ENCODE measurements at places on chromosomes 3 and 15.

DNA sequence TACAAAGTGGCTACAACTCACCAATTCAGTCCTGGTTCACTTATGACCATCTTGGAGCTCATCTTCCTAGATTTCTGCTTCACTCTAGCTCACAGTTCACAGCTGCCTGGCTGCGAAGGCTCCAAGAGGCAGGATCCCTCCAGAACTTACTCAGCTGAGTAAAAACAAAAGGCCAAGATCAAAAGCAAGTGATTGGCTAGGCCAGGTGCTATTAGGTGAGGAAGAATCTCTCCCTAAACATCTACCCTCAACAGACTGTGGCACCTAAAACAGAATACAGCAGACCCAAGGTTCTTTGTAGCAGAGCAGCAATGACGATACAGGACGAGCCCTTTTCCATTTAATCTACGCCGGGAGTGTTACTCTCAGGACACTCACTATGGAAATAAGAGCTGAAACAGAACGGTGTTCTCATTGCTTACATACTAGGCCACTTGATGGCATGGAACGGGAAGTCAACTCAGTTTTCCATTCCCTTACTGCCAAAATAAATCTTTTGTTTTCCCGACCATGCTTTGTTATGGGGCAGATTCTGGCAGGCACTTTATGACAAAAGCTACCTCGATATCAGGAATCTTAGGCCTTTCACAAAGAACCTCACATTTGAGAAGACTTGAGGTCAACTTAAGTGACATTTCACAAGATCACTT lies 901 bp downstream of the ICE2 start:
- no peak for DNase-seq

DNA sequence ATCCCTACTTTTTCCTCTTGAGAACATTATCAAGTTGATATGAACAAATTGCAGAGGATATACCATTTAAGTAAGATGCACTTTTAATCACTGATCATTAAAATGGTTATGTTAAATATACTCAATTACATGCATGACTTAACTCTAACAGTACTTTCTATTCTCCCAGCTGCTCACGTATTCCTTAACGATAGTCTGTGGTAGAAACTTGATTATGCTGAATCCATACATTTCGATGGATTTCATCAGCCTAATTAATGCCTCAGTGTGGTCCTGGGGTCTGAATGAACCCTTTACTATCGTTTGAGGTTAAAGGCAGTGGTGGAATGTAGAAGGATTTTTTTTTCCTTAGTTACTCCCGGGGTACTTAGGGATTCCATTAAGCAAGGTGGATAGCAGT lies 18.6 kb downstream of the SOX2 start:
- DNase-seq, result peak; percentile 43

- DNase-seq, result no peak
Measured at GRCh38 chr15:38860253-38860652, 295.6 kb upstream of the RASGRP1 start.

DNA sequence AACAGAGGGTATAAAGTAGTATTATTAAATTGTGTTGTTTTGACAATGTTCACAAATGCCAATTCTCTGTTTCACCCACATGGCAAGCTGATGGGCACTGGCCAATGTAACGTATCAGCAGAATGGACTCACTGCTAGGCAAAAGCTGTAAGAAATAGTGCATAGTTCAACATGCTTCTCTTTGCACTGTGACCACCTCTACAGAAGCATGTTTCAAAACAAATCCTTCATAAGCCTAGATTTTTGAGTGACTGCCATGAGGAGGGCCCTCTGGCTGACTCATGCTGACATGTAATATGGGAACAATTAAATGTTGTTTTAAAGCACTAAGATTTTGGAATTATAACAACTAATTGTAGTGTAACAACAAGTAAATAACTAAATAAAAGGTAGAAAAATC lies 3.2 kb downstream of the GBE1 start:
- no peak for DNase-seq

DNA sequence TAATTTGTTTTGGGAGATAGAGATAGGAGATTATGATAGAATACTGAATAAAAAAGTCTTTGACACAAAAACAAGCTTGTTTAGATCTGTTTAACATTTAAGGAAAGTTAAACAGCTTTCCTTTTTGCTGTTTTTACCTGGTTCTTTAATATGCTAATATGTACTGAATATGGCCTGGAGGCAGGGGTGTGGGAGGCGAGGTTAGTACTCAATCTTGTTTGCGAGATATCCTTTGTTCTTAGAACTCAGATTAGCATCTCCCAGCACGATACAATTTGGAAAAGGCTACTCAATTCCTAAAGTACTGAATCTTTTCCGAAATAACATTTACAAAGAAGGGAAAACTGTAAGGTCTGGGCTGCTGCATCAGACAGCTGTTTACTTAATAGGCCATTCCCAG lies 40.8 kb upstream of the ST3GAL6 start:
- no peak for DNase-seq

GRCh38 chr3:27657871-27658270 lies 64.3 kb downstream of the EOMES start:
- no peak for DNase-seq

DNA sequence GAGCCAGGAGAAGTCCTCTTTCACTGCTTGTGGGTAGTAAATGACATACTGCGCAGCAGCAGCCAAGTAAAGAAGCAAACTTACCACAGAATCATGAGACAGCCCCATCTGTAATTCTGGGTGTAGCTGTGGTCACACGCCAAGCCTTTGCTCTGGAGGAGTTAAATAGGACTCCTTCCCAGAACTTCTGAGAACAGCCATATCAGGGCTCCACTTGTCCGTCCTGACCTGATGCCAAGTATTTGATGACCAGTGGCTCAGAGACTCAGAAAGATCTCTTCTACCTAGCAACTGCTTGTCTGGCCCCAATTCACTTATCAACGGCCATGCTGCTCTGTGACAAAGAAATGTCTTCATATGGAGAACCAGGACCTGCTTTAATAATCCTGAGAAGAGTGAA lies 20.6 kb upstream of the GOLIM4 start:
- no peak for DNase-seq

DNA sequence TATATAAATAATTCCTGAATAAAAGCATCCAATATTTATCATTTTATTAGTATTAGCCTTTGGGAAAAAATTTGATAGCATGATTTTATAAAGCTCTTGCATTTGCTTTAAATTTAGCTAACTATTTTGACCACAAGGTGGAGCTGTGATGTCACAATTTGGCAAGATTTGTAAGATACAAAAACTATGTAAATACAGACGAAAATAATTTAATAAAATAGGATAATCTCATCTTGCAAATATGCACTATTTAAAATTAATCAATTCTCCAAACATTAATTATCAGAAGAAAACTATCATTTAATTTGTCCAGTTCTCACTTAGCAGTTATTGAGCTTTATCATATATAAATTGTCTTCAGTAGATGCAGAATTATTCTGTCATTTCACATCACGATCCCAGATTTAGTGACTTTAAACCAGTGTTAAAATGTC lies 95.4 kb downstream of the PLOD2 start:
- no peak for DNase-seq

GRCh38 chr3:30281526-30281925 lies 324.9 kb upstream of the TGFBR2 start:
- DNase-seq, result no peak

GRCh38 chr15:61605343-61605742 lies 376.2 kb upstream of the RORA start:
- DNase-seq, result no peak

DNA sequence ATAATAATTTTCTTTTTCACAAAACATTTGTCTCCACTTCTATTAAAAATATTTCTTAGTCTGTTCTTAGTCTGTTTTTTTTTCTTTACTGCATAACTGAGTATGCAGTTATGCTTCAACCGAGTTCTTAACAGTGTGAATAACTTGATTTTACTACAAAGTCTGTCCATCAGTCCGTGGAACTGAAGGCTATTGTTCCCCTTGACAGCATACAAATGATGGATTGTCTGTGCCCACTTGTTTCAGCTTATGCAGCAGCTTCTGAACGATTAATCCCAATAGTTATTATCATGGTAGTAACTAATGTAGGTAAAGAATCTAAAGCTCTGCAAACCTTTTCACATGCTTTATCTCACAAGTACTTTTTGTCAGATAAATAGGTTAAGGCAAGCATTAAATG lies 150.7 kb downstream of the SSR3 start:
- no peak for DNase-seq

GRCh38 chr15:45179221-45179985 lies 8.4 kb downstream of the SHF start:
- no peak for DNase-seq

DNA sequence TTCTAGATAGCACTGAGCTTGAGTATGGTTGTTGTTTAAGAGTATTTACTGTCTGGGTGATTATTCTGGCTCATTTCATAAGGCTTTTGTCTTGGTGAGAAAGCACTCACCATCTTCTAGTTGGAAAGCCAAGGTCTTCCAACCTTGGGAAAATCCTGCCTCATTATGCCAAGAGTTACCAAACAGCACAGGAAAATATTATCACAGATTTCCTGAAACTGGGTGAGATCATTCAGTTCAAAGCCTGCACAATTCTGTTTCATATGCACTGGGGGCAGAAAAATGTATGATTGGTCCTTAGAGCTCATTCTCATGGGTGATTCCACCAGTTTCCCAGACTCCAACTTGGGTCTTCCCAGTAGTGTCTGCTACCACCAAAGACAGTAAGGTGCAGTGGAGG lies 291.8 kb downstream of the RORA start:
- DNase-seq, result no peak

DNA sequence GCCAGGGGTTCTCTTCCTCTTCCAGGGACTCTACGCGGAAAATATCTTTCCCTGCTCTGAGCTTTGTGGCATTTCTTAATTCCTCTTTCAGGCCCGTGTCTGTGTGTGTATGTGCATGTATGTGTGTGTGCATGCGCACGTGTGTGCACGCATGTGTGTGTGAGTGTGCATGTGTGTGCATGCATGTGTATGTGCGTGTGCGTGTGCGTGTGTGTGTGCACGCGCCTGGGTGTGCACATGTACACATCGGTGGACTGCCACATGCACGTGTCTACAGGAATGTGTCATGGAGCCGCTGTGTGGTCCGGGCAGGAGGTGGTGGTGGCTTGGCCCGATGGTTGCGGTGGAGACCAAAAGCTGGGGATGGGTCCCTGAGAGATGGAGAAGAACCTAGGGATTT lies 133.0 kb downstream of the FBLN2 start:
- no peak for DNase-seq

DNA sequence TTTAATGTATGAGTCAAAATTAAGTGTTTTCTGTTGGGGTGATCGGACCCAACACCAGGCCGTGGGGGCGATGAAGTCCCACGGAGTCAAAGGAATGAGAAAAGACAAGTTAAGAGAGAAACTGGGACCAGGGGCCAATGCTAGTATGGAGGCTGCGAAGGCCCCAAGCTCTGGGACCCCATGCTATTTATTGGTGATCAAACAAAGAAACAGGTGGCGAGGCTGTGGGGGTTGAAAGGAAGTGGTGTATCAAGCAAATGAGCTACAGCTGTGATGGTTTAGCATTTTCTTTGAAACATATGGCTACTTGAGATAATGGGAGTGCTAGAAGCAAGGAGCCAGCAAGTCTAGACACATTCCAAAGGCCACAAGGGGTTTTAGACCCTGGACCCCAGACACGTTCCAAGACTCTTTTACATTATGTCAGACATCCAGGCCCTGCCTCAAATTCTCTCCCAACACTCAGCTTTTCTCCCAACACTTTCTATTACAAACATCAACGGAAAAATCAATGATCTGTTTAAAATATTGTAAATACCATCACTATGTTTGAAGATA lies 56.0 kb upstream of the SNRPN start:
- no peak for DNase-seq

DNA sequence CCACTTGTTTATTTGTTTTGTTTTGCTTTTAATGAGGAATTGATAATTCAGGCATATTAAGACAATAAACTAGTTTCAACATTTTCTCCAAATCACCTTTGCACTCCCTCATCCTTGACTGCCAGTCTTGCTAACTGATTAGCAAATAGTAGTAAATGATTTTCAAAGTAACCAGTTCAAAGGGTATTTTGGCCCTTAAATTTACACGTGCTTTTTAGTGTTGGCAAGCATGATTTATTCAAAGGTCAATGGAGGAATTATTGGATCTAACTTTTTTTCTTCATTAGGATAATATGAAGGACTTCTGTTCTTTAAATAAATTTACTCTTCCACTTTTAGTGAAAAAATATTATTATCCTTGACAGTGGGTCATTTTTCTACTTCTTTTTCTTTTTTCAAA lies 53.8 kb downstream of the BCHE start:
- DNase-seq, result no peak

DNA sequence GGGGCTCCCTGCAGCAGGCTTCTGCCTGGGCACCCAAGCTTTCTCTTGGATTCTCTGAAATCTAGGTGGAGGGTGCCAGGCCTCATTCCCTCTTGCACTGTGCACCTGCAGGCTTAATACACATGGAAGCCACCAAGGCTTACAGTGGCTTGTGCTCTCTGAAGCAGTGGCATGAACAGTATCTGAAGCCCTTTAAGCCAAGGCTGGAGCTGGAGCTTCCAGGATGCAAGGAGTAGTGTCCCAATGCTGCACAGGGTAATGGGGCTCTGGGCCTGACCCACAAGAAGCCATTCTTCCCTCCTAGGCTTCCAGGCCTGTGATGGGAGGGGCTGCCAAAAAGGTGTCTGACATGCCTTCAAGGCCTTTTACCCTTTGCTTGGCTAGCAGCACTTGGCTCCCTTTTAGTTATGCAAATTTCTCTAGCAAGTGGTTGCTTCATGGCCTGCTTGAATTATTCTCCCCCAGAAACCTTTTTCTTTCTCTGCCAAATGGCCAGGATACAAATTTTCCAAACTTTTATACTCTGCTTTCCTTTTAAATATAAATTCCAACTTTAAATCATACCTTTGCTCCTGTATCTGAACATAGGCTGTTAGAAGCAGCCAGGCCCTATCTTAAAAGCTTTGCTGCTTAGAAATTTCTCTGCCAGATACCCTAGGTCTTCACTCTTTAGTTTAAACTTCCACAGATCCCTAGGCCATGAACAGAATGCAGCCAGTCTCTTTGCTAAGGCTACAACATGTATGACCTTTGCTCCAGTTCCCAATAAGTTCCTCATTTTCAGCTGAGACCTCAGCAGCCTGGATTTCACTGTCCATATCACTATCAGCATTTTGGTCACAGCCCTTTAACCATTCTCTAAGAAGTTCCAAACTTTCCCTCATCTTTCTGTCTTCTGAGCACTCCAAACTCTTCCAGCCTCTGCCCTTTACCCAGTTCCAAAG lies 201.1 kb upstream of the LRRFIP2 start:
- DNase-seq, result no peak

GRCh38 chr3:134883697-134884385 lies 88.8 kb downstream of the EPHB1 start:
- no peak for DNase-seq

GRCh38 chr15:85475711-85476110 lies 95.3 kb downstream of the AKAP13 start:
- no peak for DNase-seq

DNA sequence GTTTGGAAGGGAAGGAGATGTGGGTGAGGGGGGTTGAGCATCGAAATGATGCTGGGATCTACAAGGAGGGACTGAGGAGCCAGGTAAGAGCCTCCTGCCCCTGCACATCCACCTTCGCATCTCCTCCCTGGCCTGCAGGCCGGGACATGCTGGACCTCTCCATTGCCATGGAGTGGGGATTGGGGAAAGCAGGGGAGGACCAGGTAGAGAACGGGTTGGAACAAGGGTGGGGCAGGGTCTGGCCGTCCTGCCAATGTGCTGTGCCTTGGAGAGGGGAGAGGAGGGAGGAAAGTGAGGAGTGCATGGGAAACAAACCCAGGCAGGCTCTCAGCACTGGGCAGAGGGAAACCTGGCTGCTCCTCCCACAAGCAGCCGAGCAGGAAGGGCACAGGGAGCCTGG lies 10.6 kb downstream of the PLA2G4B start:
- no peak for DNase-seq

GRCh38 chr15:81080996-81081395 lies 53.1 kb upstream of the CFAP161 start:
- DNase-seq, result no peak

All from NCI-H1436 treated with DMSO at 0.1 percent for 48 hours (cell line).